ENCODE measurements at places on chromosomes 7 and 10.

DNA sequence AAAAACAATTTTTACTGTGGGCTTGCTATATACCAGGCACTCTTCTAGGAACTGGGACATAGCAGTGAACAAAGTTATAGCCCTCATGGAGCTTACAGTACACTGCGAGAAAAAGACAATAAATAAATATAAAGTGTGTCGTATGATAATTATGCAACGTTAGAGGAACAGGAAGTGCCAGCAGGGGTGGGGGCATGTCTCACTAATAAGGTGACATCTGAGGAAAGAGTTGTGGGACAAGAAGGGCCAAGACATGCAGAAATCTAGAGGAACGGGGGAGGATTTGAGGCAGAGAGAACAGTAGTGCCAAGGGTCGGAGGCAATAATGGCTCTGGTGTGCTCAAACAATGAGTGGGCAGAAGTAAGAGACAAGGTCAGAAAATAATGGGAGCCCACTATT is 52.8 kb downstream of the LMBR1 start:
- DNase-seq, result no peak

- DNase-seq, result no peak
Observed at GRCh38 chr7:85426487-85426960, 239.7 kb upstream of the SEMA3D start.

GRCh38 chr10:67127441-67127840 is 201.6 kb downstream of the LRRTM3 start:
- DNase-seq, result no peak

DNA sequence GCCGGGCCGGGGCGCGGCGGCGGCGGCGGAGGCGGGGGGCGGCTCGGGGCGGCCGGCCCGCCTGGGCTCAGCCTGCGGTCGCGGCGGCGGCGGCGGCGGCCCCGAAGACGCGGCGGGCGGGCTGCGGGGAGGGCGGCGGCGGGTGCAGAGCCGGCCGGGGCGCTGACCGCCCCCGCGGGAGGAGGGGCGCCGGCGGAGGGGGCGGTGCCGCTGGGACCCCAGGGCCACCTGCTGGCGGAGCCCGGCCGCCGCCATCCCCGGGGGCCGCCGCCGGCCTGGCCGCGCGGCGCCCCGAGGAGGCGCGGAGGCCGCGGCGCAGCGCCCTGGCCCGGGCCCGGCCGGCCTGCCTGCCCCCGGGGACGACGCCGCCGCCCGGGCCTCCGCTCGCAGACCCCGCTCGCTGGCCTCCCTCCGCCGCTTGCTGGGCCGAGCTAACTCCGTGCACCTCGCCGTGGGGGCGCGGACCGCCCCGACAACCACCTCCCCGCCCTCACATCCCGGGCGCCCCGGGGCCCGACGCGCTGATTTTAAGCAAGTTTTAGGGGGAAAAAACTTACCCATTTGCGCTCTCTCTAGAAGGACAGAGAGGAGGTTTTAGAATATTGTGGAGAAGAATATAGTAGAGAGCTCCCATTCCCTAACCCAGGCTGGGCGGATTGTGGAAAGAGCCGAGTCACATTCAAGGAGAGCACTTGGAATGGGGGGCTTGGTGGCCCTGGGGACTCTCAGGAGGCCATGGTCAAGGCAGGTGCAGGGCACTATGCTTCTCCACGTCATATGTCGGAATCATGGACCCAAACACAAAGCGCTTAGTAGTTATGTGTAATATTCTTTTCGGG is at the start of gene BEND7:
Gene BEND7, minus strand, starts transcription at position 140 of the 839 bp plus-strand sequence. CDS start 481 bp downstream, outside the sequence.
- no peak for DNase-seq

- DNase-seq, result no peak
Observed at GRCh38 chr10:126843299-126843934, 61.8 kb upstream of the DOCK1 start.

DNA sequence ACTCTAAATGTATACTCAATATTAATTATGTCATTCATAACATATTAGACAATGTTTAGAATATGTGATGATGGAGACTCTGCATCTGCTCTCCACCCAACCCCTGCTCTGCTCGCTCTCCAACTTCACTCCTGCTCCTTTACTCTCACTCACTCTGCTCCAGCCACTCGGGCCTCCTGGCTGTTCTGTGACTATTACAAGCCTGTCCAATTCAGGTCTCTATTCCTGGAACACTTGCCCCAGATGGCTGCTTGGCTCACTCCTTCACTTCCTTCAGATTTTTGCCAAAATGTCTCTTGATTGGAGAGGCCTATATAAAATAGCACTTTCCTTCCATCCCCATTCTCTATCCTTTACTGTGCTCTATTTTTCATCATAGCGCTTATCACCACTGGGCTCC is 84.8 kb downstream of the HBP1 start:
- DNase-seq, result no peak

- DNase-seq, result no peak
Observed at GRCh38 chr10:71864911-71865361, 13.9 kb upstream of the PSAP start.

DNA sequence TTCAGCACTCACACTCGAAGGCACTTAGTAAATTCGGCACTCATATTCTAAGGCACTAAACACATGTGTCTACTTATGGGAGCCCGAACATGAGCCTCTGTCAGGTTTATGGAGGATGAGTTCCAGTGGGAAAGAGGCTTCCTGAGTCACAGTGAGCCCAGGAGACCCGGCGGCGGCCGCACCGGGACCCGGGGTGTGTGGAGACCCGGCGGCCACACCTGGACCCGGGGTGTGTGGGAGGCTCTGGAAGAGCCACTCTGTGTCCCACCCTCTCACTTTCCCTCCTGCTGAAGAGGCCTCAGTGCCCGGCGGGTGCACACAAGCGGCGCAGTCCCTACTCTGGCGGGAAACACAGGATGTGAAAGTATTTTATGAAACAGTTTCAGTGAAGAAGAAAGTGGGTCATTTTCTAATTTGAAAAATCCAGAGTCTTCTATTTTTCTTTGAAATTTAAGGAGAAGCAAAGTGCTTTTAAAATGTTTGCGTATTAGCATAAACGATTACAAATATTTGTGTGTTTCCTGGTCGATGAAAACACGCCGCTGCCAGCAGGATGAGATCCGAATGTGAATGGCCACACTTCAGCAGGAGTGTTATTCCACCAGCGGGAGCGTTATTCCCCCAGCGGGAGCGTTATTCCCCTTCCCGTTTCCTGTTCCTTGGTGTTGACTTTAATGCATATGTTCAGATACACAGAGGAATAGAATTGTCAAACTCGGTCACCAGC is 625.1 kb downstream of the DNAJB6 start:
- no peak for DNase-seq

Data from left renal cortex interstitium (tissue), 4 donors.